ENCODE measurements at places on chromosomes 3 and 15. TPM values are rescaled to one million over a fixed set of nuclear protein-coding genes. Genes with fewer than 3 reads are reported as not detected.

- H3K4me3 ChIP-seq: no peak overlapping the region
- H3K36me3 ChIP-seq: no peaks in the 10 kb centered on the region
- DNase-seq: no peak
- H3K27me3 ChIP-seq: no peaks in the 10 kb centered on the region
- no peak overlapping the region for H3K27ac ChIP-seq
These were observed 373.4 kb downstream of the LPP start for GRCh38 chr3:188527389-188527788.

SNX22 gene
- not detected for polyA plus RNA-seq

EPHA3 gene
- 0.23 TPM for polyA plus RNA-seq

GRCh38 chr15:51132384-51133139, 37.9 kb upstream of the TNFAIP8L3 start:
- no peak overlapping the region for H3K4me3 ChIP-seq
- peak; percentile 98 for DNase-seq
- peak overlapping the region; percentile 1 for H3K27ac ChIP-seq
- H3K27me3 ChIP-seq: no peaks in the 10 kb centered on the region
- H3K36me3 ChIP-seq: no peaks in the 10 kb centered on the region

CRABP1 gene
- polyA plus RNA-seq: not detected

ZKSCAN7 gene
- 3.0 TPM for polyA plus RNA-seq

B3GNT5 gene
- 0.96 TPM for polyA plus RNA-seq

GRCh38 chr3:148331081-148331846, 366.4 kb upstream of the AGTR1 start:
- no peaks in the 10 kb centered on the region for H3K36me3 ChIP-seq
- H3K27me3 ChIP-seq: no peaks in the 10 kb centered on the region
- DNase-seq: no peak
- no peak overlapping the region for H3K27ac ChIP-seq
- no peaks in the 10 kb centered on the region for H3K4me1 ChIP-seq

GRCh38 chr3:124267406-124267805, 275.5 kb upstream of the ROPN1 start:
- no peak overlapping the region for H3K27ac ChIP-seq
- peaks cover 1% of the 10 kb centered on the region for H3K4me1 ChIP-seq
- no peak for DNase-seq
- H3K4me3 ChIP-seq: no peak overlapping the region
- no peaks in the 10 kb centered on the region for H3K36me3 ChIP-seq

DNA sequence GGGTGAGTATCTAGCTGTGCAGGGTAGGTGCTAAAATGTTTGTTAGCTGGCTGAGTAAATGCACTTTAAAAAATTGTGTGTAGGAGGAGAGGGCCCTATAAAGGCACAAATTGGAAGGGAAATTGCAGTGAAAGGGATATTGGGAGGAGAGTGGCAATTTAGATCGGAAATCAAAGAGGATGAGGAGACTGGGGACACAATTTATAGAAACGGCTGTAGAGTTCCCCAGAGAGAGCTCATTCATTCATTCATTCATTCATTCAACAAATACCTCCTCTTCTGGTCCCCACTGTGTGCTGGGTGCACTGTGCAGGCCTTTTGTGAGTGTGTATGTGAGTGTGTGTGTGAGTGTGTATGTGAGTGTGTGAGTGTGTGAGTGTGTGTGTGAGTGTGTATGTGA, 2.4 kb downstream of the DNAJA4 start:
- H3K4me3 ChIP-seq: no peak overlapping the region
- DNase-seq: no peak
- no peaks in the 10 kb centered on the region for H3K27me3 ChIP-seq
- no peaks in the 10 kb centered on the region for H3K36me3 ChIP-seq

DNA sequence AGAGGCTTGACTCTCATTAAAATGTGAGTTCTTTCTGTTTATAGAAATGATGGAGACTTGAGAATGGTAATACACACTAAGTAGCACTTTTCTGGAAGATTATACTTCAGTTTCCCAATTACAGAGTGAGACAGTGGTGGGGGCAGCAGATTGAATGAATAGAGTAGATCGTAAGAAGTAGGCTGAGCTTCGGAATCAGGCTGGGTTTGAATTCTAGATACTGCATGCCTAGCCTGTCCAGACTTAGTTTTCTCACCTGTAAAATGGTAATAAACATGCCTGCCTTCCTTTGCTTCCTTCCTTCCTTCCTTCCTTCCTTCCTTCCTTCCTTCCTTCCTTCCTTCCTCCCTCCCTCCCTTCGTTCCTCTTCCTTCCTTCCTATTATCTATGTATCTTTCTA, 8.1 kb downstream of the IL1RAP start:
- no peaks in the 10 kb centered on the region for H3K27me3 ChIP-seq
- no peak overlapping the region for H3K27ac ChIP-seq
- H3K4me1 ChIP-seq: peaks cover 8% of the 10 kb centered on the region
- no peak for DNase-seq
- no peak overlapping the region for H3K4me3 ChIP-seq
- H3K36me3 ChIP-seq: no peaks in the 10 kb centered on the region

DNA sequence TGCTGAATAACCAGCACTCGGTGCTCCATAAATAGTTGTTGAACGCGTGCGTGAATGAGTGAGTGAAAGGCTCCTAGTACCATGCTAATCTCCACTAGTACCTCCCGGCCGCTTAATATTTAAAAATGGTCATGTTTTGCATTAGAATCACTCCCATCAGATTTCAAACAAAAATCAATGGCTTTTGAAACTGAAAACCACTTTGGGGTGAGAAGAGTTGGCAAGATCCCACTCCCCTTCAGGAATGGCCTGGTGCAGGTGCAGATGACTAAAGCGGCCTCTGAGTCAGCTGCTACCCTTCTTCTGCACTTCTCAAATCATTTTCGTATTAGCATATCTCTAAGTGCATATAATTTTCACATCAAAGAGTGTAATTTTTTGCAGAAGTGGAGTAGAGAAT, 425.3 kb upstream of the PROK2 start:
- no peak for DNase-seq
- H3K4me1 ChIP-seq: no peaks in the 10 kb centered on the region
- H3K36me3 ChIP-seq: no peaks in the 10 kb centered on the region

DNA sequence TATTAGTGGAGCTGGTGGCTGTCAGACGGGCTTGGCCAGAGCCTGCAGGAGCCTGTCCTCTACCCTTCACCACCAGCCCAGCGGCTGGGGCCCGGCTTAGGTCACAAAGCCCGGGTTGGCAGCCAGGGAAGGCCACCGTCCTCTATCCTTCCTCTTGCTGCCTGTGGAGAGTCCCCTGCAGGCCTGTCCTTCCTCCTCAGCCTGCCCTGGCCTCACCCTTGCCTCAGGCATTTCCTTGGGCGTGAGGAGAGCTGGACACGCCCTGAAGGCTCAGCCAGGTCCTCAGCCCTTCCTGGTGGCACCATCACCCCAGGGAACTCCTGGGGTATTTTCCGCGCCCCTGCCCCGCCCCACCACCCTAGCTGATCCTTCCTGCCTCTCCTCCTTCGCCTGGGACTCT, 7.7 kb downstream of the CHAC1 start:
- no peaks in the 10 kb centered on the region for H3K36me3 ChIP-seq
- DNase-seq: no peak
- no peak overlapping the region for H3K4me3 ChIP-seq
- H3K27ac ChIP-seq: no peak overlapping the region
- H3K4me1 ChIP-seq: no peaks in the 10 kb centered on the region

RASL12 gene
- 16.9 TPM for polyA plus RNA-seq

GRCh38 chr3:194221336-194221735, 85.4 kb downstream of the HES1 start:
- no peak overlapping the region for H3K4me3 ChIP-seq
- no peak for DNase-seq
- H3K27ac ChIP-seq: no peak overlapping the region
- H3K27me3 ChIP-seq: peaks cover 5% of the 10 kb centered on the region
- H3K4me1 ChIP-seq: no peaks in the 10 kb centered on the region
- H3K36me3 ChIP-seq: no peaks in the 10 kb centered on the region

DNA sequence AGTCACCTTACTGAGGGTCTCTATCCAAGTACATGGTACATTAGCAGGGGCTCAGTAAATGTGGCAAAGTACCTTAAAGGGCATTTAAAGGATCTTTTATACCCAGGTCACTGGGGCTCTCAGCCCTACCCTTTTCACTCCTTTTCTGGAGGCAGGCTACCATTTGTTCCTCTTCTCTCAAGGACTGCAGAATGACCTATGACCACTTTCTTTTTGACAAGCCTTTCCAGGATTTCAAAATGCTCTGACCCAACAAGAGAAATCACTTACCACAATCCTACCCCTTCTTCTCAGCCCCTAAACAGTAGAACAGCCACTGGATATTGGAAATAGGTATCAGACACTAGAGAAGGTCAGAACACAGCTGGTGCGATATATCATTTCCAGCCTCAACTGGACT, 221.8 kb upstream of the TPRG1 start:
- peaks cover 22% of the 10 kb centered on the region for H3K4me1 ChIP-seq
- no peaks in the 10 kb centered on the region for H3K27me3 ChIP-seq
- H3K4me3 ChIP-seq: no peak overlapping the region
- no peaks in the 10 kb centered on the region for H3K36me3 ChIP-seq
- no peak overlapping the region for H3K27ac ChIP-seq

SEC22A gene
- polyA plus RNA-seq: 39.4 TPM

DNA sequence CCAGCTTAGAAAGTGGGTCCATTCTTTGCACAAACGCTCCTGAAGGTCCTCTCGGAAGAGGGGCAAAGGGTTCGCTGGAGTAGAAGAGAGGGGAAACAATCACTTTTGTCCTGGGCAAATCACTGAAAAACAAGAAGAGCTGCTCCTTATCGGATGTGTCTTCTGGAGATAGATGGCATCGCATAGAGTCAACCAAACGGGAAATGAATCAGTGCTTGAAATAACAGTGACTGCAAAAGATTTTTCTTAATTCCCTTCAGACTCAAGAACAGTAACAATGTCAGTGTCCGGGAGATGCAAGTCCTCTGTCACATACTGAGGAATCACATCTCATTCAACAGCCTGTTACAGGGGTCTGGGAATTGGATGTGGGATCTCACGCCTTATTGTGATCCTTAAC, 78.8 kb upstream of the PCSK6 start:
- no peaks in the 10 kb centered on the region for H3K36me3 ChIP-seq
- H3K4me3 ChIP-seq: no peak overlapping the region
- H3K27ac ChIP-seq: no peak overlapping the region
- DNase-seq: no peak
- H3K4me1 ChIP-seq: no peaks in the 10 kb centered on the region

STARD5 gene
- 20.1 TPM for polyA plus RNA-seq

DNA sequence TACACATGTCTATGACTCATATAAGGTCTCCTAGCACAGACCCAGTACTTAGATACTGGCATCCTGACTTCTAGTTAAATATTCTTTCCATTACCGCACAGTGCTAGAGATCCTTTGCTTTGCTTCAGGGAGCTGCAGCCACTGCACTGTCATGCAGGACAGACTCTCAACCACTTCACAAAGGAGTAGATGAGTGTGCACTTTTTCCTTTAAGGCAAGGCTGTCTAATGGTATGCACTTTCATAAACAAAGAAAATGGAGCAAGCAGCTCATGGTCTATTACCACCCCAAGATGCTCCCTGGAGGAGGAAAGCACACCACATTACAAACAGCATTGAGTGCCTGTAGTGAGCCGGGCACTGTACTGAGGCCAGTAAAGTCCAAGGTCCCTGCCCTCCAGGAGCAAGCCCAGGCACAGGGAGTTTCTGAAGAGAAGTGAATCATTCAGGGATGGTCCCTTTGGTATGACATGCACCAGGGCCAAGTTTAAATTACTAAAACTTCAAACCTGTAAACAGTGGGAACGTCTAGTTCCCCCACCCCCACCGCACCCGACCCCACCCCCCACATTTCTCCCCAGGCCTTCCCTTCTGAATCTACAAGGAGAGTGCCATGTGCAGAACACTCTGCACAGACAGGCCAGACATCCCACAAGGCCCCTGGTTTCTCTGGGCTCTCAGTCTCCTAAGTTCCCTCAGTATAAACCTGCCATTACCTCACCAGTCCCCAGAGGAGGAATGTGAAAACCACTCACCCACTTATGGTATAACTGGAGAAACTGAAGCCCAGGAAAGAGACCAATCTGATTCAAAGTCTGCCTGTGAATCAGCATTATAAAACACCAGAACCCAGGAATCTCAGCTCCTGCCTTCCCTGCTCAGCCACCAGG, 107.8 kb upstream of the BCL6 start:
- no peaks in the 10 kb centered on the region for H3K36me3 ChIP-seq
- no peak overlapping the region for H3K4me3 ChIP-seq
- DNase-seq: no peak
- H3K27me3 ChIP-seq: no peaks in the 10 kb centered on the region
- H3K27ac ChIP-seq: no peak overlapping the region

EPHB3 gene
- polyA plus RNA-seq: 1.6 TPM

PRICKLE2 gene
- polyA plus RNA-seq: 7.2 TPM

IL17RB gene
- polyA plus RNA-seq: 0.32 TPM

LRTM1 gene
- 0.43 TPM for polyA plus RNA-seq

SLC12A1 gene
- polyA plus RNA-seq: not detected

DNA sequence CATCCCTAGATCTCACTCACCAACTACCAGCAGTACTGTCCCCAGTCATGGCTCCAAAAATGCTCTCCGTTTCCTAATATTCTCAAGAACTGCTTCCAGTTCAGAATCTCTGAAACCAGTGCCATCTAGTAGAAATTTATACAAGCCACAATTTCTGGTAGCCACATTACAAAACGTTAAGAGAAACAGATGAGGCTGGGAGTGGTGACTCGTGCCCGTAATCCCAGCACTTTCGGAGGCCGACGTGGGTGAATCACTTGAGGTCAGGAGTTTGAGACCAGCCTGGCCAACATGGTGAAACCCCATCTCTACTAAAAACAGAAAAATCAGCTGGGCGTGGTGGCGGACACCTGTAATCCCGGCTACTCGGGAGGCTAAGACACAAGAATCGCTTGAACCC, 78.4 kb upstream of the RAD18 start:
- H3K27ac ChIP-seq: no peak overlapping the region
- no peaks in the 10 kb centered on the region for H3K4me1 ChIP-seq
- no peak for DNase-seq
- no peak overlapping the region for H3K4me3 ChIP-seq
- no peaks in the 10 kb centered on the region for H3K36me3 ChIP-seq

PPM1L gene
- 0.33 TPM for polyA plus RNA-seq

Measured in fibroblast of lung (primary cell).